ENCODE measurements at places on chromosomes 13 and 19. TPM values are rescaled to one million over a fixed set of nuclear protein-coding genes. Genes with fewer than 3 reads are reported as not detected.

GRCh38 chr19:45070861-45071544 lies 5.3 kb downstream of the ZNF296 start:
- no peak overlapping the region for H3K27ac ChIP-seq
- no peaks in the 10 kb centered on the region for H3K4me1 ChIP-seq
- H3K27me3 ChIP-seq: no peaks in the 10 kb centered on the region

DNA sequence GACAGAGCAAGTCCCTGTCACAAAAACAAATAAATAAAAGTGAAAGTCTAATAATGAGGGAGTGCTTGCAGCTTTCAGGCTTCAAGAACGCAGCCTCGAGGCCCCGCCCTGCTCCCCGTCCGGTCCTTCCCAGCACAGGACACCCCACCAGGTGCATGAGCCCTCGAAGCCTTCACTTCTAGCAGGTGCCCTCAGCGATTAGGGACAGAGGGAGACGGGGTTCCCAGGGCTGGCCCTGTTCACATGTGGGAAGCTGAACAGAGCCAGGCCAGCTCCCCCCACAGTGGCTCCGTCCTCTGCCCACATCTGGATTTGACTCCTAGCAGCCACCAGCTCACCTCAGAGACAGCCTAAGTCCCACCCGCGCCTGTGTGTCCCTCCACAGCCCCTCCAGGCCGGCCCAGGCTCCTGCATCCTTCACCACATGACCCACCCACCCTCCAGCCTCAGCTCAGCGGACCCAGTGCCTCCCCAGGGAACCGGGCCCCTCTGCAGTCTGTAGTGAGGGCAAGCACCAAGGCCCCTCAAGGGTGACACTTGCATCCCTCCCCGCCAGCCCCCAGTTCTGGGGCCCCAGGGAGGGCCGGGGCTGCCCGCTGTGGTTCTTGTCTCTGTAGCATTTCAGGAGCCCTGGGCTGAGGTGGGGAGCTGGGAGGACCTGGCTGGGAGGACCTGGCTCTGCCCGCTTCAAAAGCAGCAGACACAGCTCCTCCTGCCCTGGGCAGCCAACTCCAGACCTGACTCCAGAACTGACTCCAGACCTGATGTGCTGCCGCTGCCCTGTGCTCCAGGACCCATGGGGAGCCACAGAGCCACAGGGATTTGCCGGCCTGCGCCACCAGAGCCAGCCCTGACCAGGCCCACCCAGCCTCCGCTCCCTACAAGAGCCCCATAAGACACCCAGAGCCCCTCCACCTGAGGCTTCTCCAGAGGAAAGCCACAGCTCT lies 27.2 kb downstream of the GPX4 start:
- no peak for DNase-seq
- H3K27ac ChIP-seq: peak overlapping the region; percentile 78
- H3K4me3 ChIP-seq: peak overlapping the region; percentile 89
- peaks cover 20% of the 10 kb centered on the region for H3K4me1 ChIP-seq

Gene ZNF665
- 2.4 TPM for total RNA-seq

GRCh38 chr19:54158812-54159351 lies 639 bp downstream of the LENG1 start:
- peak overlapping the region; percentile 99 for H3K4me3 ChIP-seq
- peak overlapping the region; percentile 98 for H3K27ac ChIP-seq
- H3K27me3 ChIP-seq: no peaks in the 10 kb centered on the region
- H3K4me1 ChIP-seq: peaks cover 44% of the 10 kb centered on the region

- H3K27me3 ChIP-seq: no peaks in the 10 kb centered on the region
- peaks cover 20% of the 10 kb centered on the region for H3K4me1 ChIP-seq
- no peak overlapping the region for H3K4me3 ChIP-seq
- DNase-seq: no peak
- no peak overlapping the region for H3K27ac ChIP-seq
These were observed 40.5 kb upstream of the ITM2B start for GRCh38 chr13:48192411-48192935.
